CD4-positive, alpha-beta T cell treated with Interleukin-2 at 100 ng/mL for 4 hours (primary cell): ENCODE measurements at places on chromosomes 3 and 15.

DNA sequence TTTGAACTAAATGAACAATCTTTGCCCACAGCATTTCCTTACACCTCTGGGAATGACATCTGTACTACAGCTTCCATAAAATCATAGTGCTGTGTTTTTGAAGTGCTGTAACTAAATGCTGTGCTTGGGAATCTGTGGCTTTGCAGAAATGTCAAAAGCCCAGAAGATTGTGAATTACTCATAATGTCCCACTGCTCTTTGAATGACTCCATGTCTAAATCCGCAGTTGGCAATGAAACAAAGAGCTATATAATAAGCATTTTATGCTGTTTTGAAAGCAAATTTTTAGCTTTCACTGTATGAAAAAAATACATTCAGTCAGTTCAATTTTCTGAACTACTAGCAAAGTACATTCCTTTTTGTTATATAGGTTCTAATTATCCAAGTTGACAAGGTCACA is 88.6 kb upstream of the ADAMTS17 start:
- no peak for DNase-seq

DNA sequence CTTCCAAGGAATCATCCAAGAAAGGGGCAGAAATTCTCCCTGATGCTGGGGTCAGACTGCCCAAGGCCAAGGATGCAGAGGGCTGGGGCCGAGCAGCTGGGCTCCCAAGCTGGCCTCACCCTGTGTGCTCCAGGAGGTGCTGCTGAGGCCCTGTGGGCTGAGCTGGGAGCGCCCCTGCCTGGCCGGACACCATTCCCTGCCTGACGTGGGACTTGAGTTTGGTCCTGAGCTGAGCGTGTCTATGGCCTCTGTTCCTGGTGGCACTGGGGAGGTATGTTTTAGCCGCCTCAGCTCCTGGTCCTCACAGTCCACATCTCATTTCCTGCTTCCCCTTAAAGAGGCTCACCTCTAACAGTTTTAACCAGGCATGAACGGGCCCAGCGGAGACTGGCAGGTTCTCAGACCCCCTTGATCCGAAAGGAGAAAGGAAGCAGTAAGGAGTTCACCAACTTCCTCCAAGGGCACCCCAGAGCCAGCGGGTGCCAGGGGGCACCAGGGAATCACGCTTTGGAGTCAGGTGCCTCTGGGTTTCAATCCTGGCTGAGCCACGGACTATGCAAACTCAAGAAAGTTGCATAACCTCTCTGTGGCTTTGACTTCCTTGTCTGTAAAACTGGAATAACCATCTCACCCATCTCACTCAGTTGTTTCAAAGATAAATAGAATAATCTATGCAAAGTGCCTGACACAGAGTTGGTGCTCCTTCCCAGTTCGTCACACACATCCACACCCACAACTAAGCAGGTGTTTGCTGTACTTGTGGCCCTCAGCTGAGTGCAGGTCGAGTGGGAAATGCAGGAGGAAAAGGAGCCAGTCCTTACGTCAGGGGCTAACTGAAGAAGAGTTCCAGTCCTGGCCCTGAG is 48.6 kb downstream of the SLC12A8 start:
- DNase-seq, result no peak

GRCh38 chr3:166455744-166456143 is 618.5 kb upstream of the BCHE start:
- no peak for DNase-seq

GRCh38 chr3:48042071-48042760 is 26.0 kb upstream of the MAP4 start:
- DNase-seq, result peak; percentile 8

DNA sequence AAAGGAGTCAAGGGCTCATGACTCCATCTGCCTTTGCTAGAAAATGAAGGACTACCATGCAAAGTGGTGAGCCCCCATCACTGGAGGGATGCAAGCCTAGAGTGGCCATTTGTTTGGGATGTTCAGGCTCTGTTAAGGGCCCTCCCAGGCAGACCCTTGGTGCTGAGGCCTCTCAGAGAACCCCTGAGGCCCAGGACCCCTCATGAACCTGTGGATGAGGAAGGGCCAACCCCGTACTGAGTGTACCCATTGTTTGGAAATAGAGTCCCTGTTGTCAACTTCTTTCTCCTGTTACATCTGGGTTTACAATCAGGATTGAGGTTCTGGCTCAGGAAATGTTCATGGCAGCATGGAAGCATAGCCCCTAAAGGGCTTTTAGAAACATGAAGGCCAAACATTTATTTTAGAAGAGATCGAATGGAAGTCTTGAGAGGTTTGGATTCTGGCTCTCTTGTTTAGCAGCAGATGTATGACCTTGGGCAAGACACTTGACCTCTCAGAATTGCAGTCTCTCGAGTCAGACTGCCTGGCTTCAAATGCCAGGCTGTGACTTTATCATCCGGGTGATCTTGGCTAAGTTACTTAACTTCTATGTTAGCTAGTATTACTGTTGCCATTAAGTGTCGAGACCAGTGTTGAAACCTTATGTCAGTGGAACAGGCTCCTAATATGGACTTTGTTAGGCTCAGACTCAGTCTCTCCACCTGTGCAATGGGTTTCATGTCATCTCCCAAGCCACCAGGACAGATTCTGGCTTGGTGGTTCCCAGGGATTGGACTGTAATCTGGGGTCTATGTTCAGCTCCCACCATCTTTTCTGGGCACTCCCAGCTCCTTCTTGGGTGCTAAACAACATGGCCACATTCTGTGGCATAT is 12.4 kb downstream of the ITGA11 start:
- no peak for DNase-seq

- DNase-seq, result peak; percentile 51
Observed at GRCh38 chr3:4633078-4634004, 140.2 kb downstream of the ITPR1 start.

DNA sequence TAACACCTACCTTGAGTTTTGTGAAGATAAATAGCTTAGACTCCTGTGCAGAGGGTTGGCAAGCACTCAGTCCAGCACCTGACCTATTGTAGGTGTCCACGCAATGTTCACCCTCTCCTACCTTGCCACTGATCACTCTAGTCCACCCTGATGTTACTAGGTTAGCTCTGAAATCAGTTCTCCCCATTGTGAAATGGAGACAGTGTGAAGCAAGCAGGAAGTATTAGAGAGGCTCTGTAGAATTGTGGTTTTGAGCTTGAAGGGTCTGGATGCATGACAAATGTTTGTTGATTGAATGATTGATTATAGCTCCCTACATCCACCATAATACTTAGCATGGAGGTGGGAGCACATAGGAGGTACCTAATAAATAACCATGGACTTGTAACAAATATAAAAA is 199.7 kb downstream of the RPLP1 start:
- no peak for DNase-seq

GRCh38 chr3:32048487-32049182 is 57.8 kb upstream of the GPD1L start:
- no peak for DNase-seq

DNA sequence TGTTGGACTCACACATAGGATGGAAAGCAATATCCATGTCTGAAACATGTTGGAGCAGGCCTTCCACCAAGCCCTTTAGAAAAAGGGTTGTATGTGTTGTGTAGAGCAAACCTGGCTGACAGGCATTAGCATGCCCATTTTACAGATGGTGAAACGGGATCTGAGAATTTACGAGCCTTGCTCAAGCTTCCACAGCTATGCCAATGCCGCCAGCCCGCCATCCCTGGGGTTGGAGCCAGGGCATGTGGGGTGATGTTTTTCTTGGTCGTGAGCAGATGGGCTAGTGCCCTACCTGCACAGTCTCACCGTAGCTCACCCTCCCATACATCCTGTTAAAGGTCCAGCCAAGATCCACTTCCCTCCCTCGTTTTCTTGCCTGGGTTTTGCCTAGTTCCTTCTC is 97.5 kb upstream of the TLE3 start:
- DNase-seq, result no peak

DNA sequence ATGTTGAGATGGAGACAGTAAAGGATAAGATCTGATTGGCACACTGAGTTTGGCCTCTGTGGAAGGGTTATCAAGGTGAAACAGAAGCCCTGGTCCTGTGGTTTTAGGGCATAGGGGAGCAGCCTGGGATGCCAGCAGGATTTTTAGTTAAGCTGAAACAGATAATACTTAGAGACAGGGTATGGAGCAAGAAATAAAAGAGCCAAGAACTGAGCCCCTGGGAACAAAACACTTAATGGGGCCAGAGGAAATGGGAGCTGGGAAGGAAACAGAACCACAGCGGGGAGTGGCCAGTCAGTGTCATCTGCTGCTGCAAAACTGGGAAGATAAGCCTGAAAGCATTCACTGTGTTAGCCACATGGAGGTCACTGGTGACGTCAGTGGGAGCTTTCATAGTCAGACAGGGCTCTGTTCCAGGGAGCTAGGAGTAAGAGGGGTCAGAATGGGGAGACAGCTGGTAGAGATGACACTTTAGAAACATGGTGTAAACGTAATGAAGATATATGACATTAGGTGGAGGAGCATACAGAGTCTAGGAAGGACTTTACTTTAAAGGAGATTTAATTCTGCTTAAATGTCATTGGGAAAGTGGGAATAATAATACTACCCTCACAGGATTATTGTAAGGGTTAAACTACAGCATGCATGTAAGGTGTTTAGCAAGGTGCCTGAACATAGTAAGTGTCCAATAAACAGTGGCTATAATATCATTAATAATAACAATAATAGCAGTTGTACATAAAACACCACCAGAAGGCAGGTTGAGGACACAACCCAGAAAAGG is 172.7 kb upstream of the CTNNB1 start:
- no peak for DNase-seq
